ENCODE measurements at places on chromosomes 1 and 21. TPM values are rescaled to one million over a fixed set of nuclear protein-coding genes. Genes with fewer than 3 reads are reported as not detected.

Gene NGF
- total RNA-seq: not detected

Gene CDC7
- 4.2 TPM for total RNA-seq

Gene OR10Z1
- not detected for total RNA-seq

Gene CRNN
- not detected for total RNA-seq

Gene ADORA3
- not detected for total RNA-seq

Gene ZNF695
- total RNA-seq: not detected

Gene UBE2U
- total RNA-seq: not detected

Gene TRIM45
- total RNA-seq: 0.88 TPM

DNA sequence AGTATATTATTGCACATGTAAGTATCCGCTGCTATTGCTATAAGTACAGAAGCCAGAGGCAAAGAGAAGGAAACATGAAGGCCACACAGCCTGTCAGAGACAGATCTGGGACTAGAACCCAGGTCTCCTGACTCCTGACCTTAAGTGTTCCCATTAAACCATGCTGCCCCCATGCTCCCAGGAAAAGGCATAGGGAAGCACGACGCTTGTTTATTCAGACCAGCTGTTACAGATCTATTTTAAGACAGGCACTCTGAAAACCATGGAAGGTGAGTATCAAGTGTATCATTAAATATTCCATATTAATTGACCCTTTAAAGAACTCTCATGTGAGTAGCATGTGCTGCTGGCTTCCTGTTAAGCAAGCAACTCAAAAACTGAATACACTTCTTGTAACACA is 11.4 kb downstream of the VAV3 start:
- no peaks in the 10 kb centered on the region for H3K4me1 ChIP-seq
- no peaks in the 10 kb centered on the region for H3K36me3 ChIP-seq
- no peaks in the 10 kb centered on the region for H3K27me3 ChIP-seq

DNA sequence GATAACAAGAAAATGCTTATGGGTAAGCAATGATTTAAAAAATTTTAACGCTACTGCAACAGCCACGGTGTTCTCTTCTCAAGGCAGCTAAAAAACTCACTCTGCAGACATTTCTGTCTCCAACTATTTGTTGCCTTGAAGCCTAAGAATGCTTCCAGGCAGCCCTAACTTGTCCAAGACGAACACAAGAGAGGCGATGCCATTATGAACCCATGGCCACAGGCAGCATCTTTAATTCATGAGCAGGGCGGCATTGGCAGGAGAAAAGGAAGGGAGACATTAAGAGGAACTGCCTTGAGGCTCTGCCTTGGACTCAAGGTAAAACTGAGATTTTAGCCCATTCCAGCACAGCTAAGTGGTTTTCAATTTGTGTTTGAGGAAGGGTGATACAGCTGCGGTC is 67.5 kb downstream of the KCND3 start:
- H3K27me3 ChIP-seq: peaks cover 15% of the 10 kb centered on the region
- DNase-seq: no peak
- no peak overlapping the region for H3K4me3 ChIP-seq

DNA sequence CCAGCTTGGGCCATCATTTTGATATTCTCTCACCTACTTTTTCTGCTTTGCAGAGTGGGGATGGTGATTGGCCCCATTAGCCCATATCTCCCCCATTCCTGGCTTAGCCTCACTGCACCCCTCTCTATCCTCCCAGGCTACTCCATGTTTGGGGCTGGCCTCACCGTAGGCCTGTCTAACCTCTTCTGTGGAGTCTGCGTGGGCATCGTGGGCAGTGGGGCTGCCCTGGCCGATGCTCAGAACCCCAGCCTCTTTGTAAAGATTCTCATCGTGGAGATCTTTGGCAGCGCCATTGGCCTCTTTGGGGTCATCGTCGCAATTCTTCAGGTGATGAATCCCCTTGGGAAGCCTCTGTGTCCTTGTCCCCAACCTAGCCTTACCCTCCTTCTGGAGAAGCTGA is 2.1 kb upstream of the B4GALT2 start:
- peaks cover 7% of the 10 kb centered on the region for H3K27me3 ChIP-seq
- peaks cover 32% of the 10 kb centered on the region for H3K36me3 ChIP-seq
- H3K27ac ChIP-seq: no peak overlapping the region
- no peak overlapping the region for H3K4me3 ChIP-seq
- DNase-seq: no peak

GRCh38 chr1:89896105-89896942 is 75.5 kb downstream of the LRRC8D start:
- H3K27me3 ChIP-seq: no peaks in the 10 kb centered on the region
- H3K27ac ChIP-seq: no peak overlapping the region
- no peak overlapping the region for H3K4me3 ChIP-seq
- no peaks in the 10 kb centered on the region for H3K4me1 ChIP-seq
- peaks cover 11% of the 10 kb centered on the region for H3K36me3 ChIP-seq
- no peak for DNase-seq

GRCh38 chr1:59432531-59433439 is 135.9 kb downstream of the FGGY start:
- DNase-seq: no peak
- no peak overlapping the region for H3K27ac ChIP-seq

- H3K27me3 ChIP-seq: no peaks in the 10 kb centered on the region
- H3K4me3 ChIP-seq: no peak overlapping the region
- H3K27ac ChIP-seq: no peak overlapping the region
- H3K4me1 ChIP-seq: no peaks in the 10 kb centered on the region
- H3K36me3 ChIP-seq: peaks cover 2% of the 10 kb centered on the region
- DNase-seq: no peak
Measured at GRCh38 chr1:52238887-52239707, 97.2 kb downstream of the ZFYVE9 start.

DNA sequence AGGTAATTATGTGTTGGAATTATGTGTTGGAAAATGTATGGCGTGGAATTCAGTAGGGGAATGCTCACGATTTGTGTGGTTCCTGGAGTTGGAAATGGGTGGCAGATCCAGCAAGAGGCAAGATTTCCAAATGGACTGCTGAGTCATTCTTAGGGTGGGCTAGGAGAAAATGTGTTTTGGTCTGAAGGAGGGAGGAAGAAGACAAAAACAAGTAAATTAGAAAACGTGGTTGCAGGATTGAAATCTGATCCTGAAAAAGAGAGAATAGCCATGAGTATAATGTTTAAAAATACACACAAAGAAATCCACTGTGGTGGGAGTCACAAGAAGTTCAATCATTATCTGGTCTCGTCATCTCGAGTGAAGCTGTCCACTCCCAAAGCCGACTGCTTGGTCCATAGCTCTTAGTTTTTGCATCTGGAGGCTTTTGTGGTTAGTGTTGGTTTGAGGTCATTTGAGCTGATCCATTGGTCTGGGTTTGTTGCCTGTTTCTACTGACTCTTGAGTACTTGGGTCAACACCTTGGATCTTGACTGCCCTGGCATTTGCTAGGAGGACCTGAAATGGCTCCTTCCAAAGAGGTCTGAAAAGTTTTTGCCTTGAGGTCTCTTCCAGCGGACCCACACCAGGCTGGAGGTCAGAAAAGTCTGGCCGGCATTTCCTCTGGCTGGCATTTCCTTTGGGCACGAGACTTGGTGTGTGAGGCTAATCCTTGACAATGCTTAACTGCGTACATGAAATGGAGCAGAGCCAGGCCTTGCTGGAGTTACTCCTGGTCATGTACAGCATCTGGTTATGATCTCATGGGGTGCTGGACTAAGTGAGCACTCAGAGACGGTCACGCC is 9.2 kb downstream of the MX2 start:
- peaks cover 67% of the 10 kb centered on the region for H3K4me1 ChIP-seq
- peak overlapping the region; percentile 81 for H3K27ac ChIP-seq
- H3K36me3 ChIP-seq: peaks cover 50% of the 10 kb centered on the region
- H3K4me3 ChIP-seq: no peak overlapping the region
- no peak for DNase-seq

GRCh38 chr1:240100371-240100934 is 8.8 kb downstream of the FMN2 start:
- no peaks in the 10 kb centered on the region for H3K36me3 ChIP-seq
- peaks cover 6% of the 10 kb centered on the region for H3K27me3 ChIP-seq
- no peaks in the 10 kb centered on the region for H3K4me1 ChIP-seq
- no peak for DNase-seq

DNA sequence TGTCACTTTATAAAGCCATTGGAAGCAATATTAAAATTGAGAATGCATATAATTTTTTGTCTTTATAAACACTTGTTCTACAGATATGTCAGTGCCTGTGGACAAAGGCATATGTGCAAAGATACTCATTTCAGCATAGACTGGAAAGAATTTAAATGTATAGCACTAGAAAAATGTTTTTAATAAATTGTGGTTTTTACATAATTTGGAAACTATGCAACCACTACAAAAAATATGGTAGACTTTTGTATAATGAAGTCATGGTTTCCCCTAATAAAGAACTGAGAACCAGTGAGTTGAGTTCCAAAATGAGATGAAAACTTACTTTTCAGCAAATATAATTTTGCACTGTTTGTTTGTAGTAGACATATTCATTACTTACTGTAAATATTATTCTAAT is 48.5 kb downstream of the BRINP3 start:
- H3K27ac ChIP-seq: no peak overlapping the region
- no peak for DNase-seq
- no peak overlapping the region for H3K4me3 ChIP-seq
- H3K36me3 ChIP-seq: no peaks in the 10 kb centered on the region

GRCh38 chr1:79662596-79662995 is 656.1 kb upstream of the ADGRL4 start:
- no peaks in the 10 kb centered on the region for H3K27me3 ChIP-seq
- no peaks in the 10 kb centered on the region for H3K4me1 ChIP-seq
- H3K36me3 ChIP-seq: no peaks in the 10 kb centered on the region
- DNase-seq: no peak
- H3K4me3 ChIP-seq: no peak overlapping the region
- H3K27ac ChIP-seq: no peak overlapping the region

DNA sequence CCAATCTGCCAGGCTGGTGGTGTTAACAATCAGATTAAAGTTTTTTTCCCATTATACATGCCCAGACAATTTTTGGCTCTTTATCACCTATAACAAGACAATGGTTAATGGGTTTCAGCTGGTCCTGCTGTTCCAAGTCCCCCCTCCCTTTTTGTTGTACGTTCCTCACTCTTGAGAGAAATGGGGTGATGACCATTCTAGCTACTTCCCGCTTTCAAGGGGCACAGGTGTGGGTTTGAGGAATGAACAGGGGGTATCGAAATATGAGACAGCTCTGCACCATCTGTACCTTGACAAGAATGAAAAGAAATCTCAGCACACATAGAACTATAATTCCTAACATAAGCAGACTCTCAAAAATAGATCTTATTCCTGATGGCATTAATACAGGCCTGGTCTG is 326.8 kb downstream of the PTPRU start:
- no peaks in the 10 kb centered on the region for H3K4me1 ChIP-seq
- no peak overlapping the region for H3K4me3 ChIP-seq
- no peak for DNase-seq
- H3K36me3 ChIP-seq: no peaks in the 10 kb centered on the region

DNA sequence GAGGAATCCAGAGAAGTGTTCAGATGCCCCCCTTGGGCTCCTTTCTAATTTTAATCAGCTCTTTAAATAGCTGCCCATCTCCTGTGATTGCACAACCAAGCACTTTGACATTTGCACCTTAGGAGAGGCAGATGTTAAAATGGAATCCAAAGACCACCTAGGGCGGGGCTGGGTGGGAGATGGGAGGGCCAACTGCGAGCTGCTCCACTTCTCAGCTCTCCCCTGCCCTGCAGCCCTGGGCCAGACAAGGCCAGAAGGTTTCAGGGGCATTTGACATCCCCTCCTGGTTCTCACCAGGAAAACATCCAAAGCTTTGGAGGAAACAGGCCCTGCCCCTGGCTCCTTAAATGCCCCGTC is 106.9 kb downstream of the DHRS3 start:
- peaks cover 44% of the 10 kb centered on the region for H3K4me1 ChIP-seq
- peak overlapping the region; percentile 46 for H3K4me3 ChIP-seq
- H3K27ac ChIP-seq: peak overlapping the region; percentile 53
- peaks cover 21% of the 10 kb centered on the region for H3K36me3 ChIP-seq
- no peak for DNase-seq

GRCh38 chr1:100299521-100300222 is 33.7 kb downstream of the RTCA start:
- H3K27me3 ChIP-seq: no peaks in the 10 kb centered on the region
- no peaks in the 10 kb centered on the region for H3K4me1 ChIP-seq
- DNase-seq: no peak
- no peaks in the 10 kb centered on the region for H3K36me3 ChIP-seq

- H3K27ac ChIP-seq: no peak overlapping the region
- no peaks in the 10 kb centered on the region for H3K36me3 ChIP-seq
- no peak overlapping the region for H3K4me3 ChIP-seq
Measured at GRCh38 chr1:145889722-145890121, 4.1 kb upstream of the ANKRD35 start.

GRCh38 chr1:41619511-41620364 is 135.3 kb upstream of the EDN2 start:
- peaks cover 5% of the 10 kb centered on the region for H3K36me3 ChIP-seq
- peaks cover 16% of the 10 kb centered on the region for H3K4me1 ChIP-seq
- DNase-seq: no peak
- no peak overlapping the region for H3K27ac ChIP-seq
- no peaks in the 10 kb centered on the region for H3K27me3 ChIP-seq

DNA sequence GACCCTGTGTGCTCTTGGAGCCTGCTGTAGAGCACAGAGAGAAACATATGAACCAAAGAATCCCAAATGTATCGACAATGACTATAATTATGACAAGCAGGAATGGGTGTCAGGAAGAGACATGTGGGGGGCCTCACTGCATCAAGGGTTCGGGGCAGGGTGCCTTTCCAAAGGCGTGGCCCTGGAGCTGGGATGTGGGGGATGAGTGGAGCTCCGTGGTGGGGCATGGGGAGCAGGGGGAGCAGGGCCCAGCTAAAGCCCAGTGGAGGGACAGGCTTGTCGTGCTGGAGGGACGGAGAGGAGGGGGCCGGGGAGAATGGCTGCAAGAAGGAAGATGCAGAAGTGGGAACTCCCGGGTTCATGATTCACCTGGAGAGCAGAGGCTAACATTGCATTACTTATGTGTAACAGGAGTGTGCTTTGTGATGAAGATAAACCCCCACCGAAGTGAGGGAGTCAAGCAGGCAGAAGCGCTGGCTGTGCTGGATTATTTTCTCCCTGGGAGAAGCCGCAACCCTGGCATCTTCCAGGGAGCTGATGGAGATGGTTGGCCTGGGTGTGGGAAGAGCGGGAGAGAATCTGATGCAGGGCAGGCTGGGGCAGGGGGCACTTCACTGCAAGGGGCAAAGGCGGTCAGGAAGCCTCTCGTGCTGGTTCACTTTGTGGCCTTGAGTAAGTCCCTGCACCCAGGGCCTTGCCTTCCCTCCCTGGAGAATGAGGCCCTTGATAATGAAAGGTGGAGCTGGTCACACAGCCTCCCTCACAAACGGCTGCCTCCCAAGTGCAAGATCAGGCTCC is 124.6 kb upstream of the RUNX3 start:
- peaks cover 3% of the 10 kb centered on the region for H3K27me3 ChIP-seq
- no peak for DNase-seq
- no peak overlapping the region for H3K4me3 ChIP-seq
- H3K4me1 ChIP-seq: no peaks in the 10 kb centered on the region
- H3K36me3 ChIP-seq: no peaks in the 10 kb centered on the region

All from CD4-positive, alpha-beta T cell (primary cell).